B cell (primary cell): ENCODE measurements at places on chromosomes 16 and 17. TPM values are rescaled to one million over a fixed set of nuclear protein-coding genes. Genes with fewer than 3 reads are reported as not detected.

DNA sequence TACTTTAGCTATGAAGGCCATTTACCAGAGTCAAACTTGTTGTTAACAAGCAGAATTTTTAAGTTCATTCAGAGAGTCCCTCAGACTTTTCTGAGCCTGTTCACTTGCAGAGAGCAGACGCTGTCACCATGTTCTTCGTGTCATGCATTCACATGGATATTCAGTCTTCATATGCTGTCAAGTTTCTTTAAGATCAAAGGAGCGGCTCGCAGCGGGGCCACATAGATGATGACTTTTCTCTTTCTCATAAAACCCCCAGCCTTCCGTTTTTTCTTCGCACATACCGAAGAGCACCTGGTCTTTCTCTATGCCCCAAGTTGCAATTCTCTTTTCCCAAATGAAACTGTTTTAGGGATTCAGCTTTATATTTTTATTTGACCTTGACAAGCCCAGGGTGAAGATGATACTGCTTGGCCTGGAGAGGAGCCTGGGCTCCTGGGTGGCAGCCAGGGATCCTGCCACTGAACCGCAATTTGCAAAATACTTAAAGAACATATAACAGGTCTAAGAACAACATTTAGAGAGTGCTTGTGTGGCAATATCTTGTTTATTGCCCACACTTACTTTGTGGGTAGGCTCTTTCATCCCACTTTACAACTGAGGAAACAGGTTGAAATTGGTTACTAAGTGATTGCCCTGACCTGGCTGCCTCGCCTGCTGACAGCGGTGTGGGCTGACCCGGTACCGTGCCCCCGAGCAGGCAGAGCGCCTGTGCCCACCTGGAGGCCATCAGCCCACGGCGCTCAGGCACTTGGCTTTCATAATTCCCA is 22.9 kb downstream of the SEC14L1 start:
- H3K36me3 ChIP-seq: peaks cover 6% of the 10 kb centered on the region
- peaks cover 30% of the 10 kb centered on the region for H3K4me1 ChIP-seq
- DNase-seq: no peak
- no peaks in the 10 kb centered on the region for H3K27me3 ChIP-seq
- no peak overlapping the region for H3K27ac ChIP-seq
- no peak overlapping the region for H3K4me3 ChIP-seq

DNA sequence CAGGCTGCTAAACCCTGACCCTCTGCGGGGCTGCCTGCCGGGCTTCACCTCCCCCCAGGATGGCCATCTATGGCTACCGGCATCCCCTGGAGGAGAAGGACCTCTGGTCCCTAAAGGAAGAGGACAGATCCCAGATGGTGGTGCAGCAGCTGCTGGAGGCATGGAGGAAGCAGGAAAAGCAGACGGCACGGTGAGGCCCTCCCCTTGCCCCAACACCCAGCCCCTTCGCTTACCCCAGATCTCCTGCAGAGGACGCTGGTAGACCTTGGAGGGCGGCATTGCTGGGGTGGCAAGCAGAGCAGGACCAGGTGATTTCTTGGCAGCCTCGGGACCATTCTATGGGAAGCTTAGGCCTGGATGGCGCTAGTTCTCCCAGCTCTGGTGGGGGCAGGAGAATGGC is 24.5 kb downstream of the ABCC3 start:
- no peaks in the 10 kb centered on the region for H3K36me3 ChIP-seq
- no peak overlapping the region for H3K27ac ChIP-seq
- DNase-seq: no peak
- H3K4me1 ChIP-seq: no peaks in the 10 kb centered on the region
- no peak overlapping the region for H3K4me3 ChIP-seq
- H3K27me3 ChIP-seq: no peaks in the 10 kb centered on the region

DNA sequence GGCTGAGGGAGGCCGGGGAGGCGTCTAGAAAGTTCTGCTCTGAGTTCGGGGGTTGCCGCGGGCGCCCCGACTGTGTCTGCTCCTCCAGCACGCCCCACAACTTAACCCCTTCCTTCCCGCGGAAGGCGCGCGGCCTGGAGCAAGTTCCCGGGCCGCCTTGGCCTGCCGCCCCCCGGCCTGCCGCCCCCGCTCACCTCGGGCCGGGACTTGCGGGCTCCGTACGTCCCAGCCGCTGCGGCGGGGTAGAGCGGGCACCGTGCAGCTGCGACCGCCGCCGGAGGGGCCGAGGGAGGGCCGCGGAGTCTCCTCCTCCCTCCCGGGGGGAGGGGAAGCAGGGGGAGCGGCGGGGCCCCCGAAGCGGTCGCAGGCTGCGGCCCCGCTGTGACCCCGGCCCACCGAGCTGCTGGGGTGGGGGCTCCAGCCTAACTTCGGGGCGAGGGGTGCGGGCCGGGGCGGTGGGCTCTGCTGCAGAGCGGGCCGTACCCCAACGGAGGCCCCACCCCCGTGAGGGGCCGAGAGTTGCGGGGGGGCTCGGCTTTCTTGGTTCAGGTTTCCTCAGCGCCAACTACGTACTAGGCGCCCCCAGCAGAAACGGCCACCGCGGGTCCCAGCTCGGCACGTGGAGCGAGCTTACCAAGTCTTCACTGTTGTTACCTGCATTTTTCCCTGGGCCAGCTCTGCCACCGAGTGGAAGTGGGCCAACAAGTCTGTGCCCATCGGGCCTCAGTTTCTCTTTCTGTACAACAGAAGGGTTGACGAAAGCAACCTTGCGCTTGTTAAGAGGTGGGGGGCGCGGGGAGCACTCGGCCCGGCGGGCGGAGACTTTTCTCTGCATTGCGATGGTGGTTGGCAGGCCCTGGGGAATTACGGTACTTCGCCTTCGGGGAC is at the start of gene CCDC102A:
Gene CCDC102A (minus strand): TSS at position 266 of the 888 bp plus-strand sequence. CDS start 7,394 bp downstream, outside the sequence.
- peak within 1 kb of the TSS; percentile 90 for H3K27ac ChIP-seq
- no peaks in the 10 kb centered on the region for H3K36me3 ChIP-seq
- H3K27me3 ChIP-seq: no peaks in the 10 kb centered on the region
- H3K4me3 ChIP-seq: peak within 1 kb of the TSS; percentile 73

GRCh38 chr16:8552487-8553221 is 37.7 kb downstream of the TMEM114 start:
- no peaks in the 10 kb centered on the region for H3K36me3 ChIP-seq
- H3K27me3 ChIP-seq: no peaks in the 10 kb centered on the region
- peaks cover 10% of the 10 kb centered on the region for H3K4me1 ChIP-seq
- no peak overlapping the region for H3K27ac ChIP-seq
- no peak for DNase-seq

- no peak overlapping the region for H3K4me3 ChIP-seq
- no peaks in the 10 kb centered on the region for H3K27me3 ChIP-seq
- no peak for DNase-seq
- no peaks in the 10 kb centered on the region for H3K4me1 ChIP-seq
Observed at GRCh38 chr16:51242296-51242994, 91.4 kb upstream of the SALL1 start.

- no peaks in the 10 kb centered on the region for H3K27me3 ChIP-seq
- DNase-seq: no peak
- H3K4me1 ChIP-seq: no peaks in the 10 kb centered on the region
- no peak overlapping the region for H3K4me3 ChIP-seq
Observed at GRCh38 chr17:44266402-44267164, 1.4 kb downstream of the SLC4A1 start.

DNA sequence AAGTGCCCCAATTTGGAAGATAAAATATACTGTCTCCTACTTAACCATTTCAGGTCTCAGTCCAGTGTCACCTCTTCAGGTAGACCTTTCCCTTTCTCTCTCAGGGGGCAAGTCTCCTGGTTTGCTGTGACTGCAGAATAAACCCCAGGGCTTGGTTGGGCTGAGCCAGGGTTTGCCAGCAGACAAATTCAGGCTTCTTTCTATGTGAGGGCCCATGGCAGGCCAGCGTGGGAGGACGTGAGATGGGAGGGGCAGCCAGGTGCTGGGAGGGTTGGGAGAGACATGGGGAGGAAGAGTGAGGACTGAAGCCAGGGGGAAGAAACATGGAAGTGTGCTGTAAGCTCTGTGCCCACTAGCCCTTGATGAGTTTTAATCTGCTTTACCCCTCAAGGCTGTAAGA is 163.2 kb downstream of the SPECC1 start:
- H3K4me3 ChIP-seq: no peak overlapping the region
- no peak for DNase-seq
- no peaks in the 10 kb centered on the region for H3K36me3 ChIP-seq
- H3K27me3 ChIP-seq: no peaks in the 10 kb centered on the region
- H3K4me1 ChIP-seq: no peaks in the 10 kb centered on the region

DNA sequence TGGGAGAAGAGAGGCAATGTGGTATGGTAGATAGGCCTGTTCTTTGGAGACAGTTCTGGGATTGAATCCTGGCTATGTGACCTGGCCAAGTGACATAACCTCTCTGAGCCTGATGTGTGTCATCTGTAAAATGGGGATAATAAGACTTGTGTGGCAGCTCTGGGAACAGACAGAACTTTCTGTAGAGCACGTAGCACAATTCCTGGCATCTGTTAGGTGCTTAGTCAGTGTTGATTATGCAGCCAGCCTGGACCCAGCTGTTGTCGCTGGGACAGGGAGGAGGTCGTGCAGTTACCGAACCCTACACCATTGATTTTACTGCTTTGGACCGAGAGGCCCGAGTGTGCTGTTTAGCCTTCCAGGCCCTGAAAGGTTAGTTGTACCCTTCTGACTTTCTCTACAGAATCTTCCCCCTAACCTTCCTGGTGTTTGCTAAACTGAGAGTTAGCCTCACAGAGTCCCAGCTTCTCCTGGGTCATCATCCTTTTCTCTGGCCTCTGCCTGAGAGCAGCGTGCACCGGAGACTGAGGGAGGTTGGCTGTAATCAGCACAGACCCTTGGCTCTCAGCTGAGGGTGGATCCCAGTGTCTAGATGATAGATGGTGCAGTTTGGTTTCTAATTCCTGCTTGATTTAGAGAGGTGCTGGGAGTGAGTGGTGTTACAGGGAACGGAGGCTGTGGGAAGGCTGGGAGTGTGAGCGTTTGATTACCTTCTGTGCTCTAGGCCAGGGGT is 31.9 kb downstream of the MSI2 start:
- no peaks in the 10 kb centered on the region for H3K27me3 ChIP-seq
- peaks cover 14% of the 10 kb centered on the region for H3K4me1 ChIP-seq
- H3K4me3 ChIP-seq: no peak overlapping the region
- no peak for DNase-seq
- no peak overlapping the region for H3K27ac ChIP-seq

GRCh38 chr17:79047291-79047920 is 23.4 kb downstream of the C1QTNF1 start:
- no peak overlapping the region for H3K4me3 ChIP-seq
- H3K27ac ChIP-seq: no peak overlapping the region
- no peaks in the 10 kb centered on the region for H3K27me3 ChIP-seq
- DNase-seq: no peak
- no peaks in the 10 kb centered on the region for H3K4me1 ChIP-seq

GRCh38 chr16:28977703-28978662 is 3.4 kb downstream of the SPNS1 start:
- peaks cover 17% of the 10 kb centered on the region for H3K4me1 ChIP-seq
- H3K4me3 ChIP-seq: no peak overlapping the region
- DNase-seq: peak; percentile 59
- H3K36me3 ChIP-seq: no peaks in the 10 kb centered on the region

DNA sequence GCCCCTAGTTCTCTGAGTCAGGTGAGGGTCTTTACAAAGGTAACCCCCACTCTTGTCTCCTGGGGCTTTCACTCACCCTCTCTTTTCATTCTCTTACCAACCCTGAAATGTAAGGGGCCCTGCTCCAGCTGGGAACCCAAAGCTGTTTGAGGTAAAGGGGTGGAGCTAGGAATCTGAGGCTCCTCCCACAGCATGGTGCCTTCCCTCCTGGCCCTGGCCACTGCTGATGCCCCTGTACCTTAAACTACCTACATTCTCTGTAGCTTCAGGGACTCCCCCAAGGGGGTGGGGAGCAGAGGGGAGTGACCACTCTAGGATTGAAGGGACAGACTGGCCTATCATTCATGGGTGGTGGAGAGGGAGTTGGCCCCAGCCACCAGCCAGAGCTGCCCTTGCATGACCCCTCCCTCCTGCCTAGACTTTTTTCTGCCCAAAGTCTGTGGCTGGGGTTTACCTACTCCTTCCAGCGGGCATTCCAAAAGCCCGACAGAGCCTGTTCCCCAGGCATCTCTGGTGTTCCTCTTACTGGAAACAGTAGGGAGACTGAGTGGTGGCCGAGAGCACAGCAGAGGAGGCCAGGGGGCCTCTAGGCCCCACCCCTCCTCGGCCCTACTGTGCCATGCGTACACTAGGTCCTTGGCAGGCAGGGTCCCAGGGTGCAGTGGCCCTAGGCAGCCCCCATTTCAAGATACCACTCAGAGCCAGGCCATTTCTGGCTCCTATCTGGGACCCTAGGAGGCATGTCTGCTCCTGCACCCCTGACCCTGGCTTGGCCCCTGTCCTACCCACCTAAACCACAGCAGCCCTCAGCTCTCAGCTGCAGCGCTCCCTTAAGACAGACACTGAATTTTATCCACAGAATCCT is 9.5 kb downstream of the DOK4 start:
- no peak for DNase-seq
- H3K4me3 ChIP-seq: no peak overlapping the region
- H3K27me3 ChIP-seq: no peaks in the 10 kb centered on the region
- H3K27ac ChIP-seq: no peak overlapping the region
- peaks cover 9% of the 10 kb centered on the region for H3K36me3 ChIP-seq
- peaks cover 48% of the 10 kb centered on the region for H3K4me1 ChIP-seq

GRCh38 chr16:67257486-67258160 is 8.8 kb downstream of the SLC9A5 start:
- H3K4me3 ChIP-seq: no peak overlapping the region
- no peak for DNase-seq
- H3K36me3 ChIP-seq: no peaks in the 10 kb centered on the region
- H3K4me1 ChIP-seq: no peaks in the 10 kb centered on the region
- H3K27ac ChIP-seq: no peak overlapping the region

GRCh38 chr16:78523212-78523985 is 423.9 kb downstream of the WWOX start:
- H3K27me3 ChIP-seq: no peaks in the 10 kb centered on the region
- H3K4me1 ChIP-seq: peaks cover 3% of the 10 kb centered on the region
- no peak for DNase-seq
- no peaks in the 10 kb centered on the region for H3K36me3 ChIP-seq

- H3K36me3 ChIP-seq: no peaks in the 10 kb centered on the region
- no peak for DNase-seq
- no peak overlapping the region for H3K4me3 ChIP-seq
- no peak overlapping the region for H3K27ac ChIP-seq
- H3K4me1 ChIP-seq: peaks cover 8% of the 10 kb centered on the region
Observed at GRCh38 chr16:67723911-67724305, 4.8 kb upstream of the GFOD2 start.

DNA sequence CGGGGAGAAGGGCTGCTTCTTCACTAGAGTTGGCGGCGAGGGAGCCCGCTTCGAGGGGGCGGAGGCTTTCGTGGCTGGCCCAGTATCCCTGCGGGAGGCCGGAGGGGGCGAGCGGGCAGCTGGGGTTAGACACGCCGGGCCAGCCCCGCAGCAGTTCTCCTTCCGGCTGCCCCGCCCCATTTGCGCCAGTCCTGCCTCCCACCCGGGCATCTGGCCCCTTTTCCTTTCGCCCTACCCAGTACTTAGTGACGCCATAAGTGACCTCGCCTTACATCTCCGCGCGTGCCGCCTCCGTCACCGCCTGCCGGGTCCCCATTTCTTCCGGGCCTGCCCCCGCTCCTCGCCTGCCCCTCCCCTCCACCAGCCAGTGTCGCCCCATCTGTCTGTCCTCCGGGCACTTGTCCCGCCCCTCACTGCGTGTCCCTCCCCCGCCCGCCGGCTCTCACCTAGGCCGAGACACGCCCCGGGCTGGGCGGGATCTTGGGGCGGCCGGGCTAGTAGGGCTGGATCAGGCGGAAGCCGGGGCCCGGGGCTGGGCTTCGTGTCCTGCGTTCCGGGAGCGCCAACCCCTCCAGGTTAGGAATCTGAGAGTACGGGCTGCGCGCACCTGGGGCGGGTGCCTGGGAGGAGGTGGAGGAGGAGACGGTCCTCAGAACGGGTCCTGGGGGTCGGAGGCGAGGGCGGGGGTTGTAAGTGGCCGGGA is 14.3 kb downstream of the SPATA32 start:
- peak overlapping the region; percentile 82 for H3K27ac ChIP-seq
- DNase-seq: peak; percentile 97
- peaks cover 20% of the 10 kb centered on the region for H3K4me1 ChIP-seq

C16orf96 gene
- 0.66 and 0.79 TPM in 2 replicates for total RNA-seq

NOG gene
- total RNA-seq: not detected in 2 replicates

ZNF469 gene
- 5.9 and 6.5 TPM in 2 replicates for total RNA-seq

ZNF624 gene
- 12.0 and 13.5 TPM in 2 replicates for total RNA-seq

ZNF597 gene
- total RNA-seq: 4.6 and 5.0 TPM in 2 replicates
